ENCODE measurements at places on chromosomes 6 and 20.
A peak's percentile ranks its signal among the peaks of the same experiment; 100 is the strongest.

DNA sequence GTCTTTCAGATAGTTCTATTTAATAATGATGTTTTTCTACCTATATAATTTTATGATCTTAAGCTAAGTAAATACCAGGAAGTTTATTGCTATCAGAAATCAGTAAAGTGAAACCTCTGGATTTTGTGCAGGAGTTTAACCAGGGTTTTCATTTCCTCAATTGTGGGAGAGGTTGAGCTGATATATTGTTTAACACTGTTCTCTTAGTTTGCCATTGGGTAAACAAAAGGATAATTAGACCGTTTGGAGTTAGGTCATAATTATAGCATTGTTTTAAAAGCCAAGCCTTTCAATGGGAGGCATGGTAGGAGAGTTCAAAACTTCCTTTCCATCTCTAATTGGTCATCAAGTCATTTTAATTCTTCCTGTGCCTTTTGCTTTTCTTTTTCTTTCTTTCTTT lies 58.7 kb downstream of the STXBP5 start:
- DNase-seq = no peak

DNA sequence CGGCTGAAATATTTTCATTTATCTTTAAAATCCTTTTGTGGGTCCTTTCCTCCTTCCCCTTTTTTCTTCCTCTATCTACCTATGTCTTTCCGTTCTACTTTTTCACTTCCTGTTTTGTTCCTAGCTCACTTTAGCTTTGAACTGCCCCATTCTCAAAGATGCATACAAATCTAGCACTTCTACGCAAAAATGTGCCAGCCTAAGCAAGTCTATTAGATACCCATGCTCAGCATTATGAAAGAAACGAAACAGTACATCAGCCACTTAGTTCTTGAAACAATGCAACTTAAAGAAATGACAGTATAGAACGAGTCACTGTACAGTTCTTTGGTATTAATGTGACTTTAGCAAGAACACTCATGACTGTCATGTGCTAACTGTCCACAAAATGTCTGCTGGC lies 47.3 kb upstream of the MARCKS start:
- DNase-seq = no peak

GRCh38 chr6:123316733-123317323 lies 319.9 kb downstream of the TRDN start:
- DNase-seq = no peak

GRCh38 chr6:43246301-43247113 lies 3.2 kb downstream of the TTBK1 start:
- DNase-seq = no peak

- DNase-seq = no peak
Observed at GRCh38 chr6:127124680-127125079, 6.2 kb downstream of the RSPO3 start.

- DNase-seq = no peak
Observed at GRCh38 chr20:36547186-36548005, 6.1 kb downstream of the MYL9 start.

GRCh38 chr6:142207265-142207877 lies 60.3 kb downstream of the VTA1 start:
- peak; percentile 11 for DNase-seq

DNA sequence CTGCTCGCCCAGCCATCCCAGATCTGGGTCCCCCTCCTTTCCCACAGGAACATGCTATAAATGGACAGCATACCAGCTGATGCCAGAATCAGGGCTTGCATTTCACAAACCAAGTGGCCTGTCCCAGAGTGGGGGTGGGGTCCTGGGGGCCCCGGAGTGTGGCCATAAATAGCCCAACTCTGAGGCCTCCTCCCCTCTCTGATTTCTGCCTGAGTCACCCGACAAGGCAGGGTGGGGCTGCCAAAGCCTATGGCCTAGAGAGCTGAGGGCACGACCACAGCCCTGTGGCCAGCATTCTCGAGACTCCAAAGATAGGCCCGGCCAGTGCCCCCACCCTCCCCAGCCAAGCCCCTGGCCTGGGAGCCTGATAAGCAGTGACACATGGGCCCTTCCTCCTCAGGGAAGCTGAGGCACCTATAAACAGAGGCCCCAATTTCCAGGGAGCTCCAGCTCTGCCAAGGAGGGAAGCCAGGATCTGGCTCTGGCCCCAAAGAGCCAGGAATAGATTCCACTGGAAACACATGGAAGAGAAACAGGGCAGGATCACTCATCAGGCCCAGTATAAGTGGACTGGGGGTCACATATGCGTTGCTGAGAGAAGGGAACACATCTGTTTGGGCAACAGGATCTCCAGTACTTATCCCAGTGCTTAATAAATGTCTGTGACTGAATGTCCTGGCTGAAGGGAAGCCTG lies 20.3 kb downstream of the SNTA1 start:
- DNase-seq = no peak

DNA sequence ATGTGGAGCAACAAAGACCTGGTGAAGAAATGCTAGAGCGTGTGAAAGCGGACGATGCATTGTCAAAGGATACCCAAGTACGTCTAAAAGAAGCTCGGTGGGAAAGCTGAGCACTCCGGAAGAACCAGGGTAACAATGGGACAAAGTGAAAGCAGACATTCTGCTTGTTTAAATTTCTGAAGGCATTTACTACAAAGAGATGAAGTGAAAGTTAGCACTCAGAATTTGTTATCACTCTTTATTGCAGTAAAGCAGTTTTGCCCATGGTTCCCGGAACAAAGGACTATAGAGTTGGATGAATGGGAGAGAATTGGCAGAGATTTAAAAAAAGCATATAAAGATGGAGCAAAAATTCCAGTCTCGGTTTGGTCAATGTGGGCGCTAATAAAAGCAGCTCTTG lies 12.8 kb upstream of the IRAK1BP1 start:
- DNase-seq = no peak

DNA sequence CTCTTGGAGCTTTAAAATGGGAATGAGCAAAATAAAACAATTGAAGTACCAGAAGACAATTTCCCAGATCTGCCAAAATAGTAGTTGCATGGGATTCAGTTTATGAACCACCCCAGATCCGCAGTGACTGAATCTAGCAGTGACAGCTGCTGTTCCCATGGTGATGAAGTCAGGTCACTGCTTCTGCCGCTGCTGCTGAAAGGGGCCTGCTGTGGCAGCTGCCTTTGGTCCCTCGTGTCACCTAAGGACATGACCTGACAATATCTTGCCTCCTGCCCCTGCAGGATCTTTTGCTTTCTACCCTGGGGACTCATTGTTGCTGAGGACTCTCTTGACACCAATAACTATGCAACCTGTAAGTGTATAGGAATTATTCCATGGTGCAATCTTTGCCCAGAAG lies 34.3 kb upstream of the OGFRL1 start:
- no peak for DNase-seq

- DNase-seq = no peak
Observed at GRCh38 chr6:141057761-141058160, 1075.0 kb upstream of the GJE1 start.

GRCh38 chr20:7858734-7859250 lies 81.5 kb downstream of the HAO1 start:
- no peak for DNase-seq

Data from activated naive CD4-positive, alpha-beta T cell (primary cell).